ENCODE measurements at places on chromosomes 13 and 19.
A peak's percentile ranks its signal among the peaks of the same experiment; 100 is the strongest.

GRCh38 chr13:30863231-30863630, 42.8 kb upstream of the MEDAG start:
- DNase-seq: no peak

DNA sequence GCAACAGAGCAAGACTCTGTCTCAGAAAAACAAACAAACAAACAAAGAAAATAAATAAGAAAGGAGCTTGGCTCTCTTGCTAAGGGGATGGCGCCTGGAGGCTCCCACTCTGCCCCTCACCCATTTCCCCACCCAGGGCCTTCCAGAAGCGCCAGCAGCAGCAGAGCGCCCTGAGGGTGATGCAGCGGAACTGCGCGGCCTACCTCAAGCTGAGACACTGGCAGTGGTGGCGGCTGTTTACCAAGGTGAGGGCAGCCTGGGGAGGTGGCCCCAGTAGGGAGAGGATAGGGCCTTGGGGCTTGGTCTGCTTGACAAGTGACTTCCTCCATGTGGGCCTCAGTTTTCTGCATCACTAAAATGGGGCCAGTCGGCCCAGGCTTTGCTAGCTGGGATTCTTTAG, 59.8 kb downstream of the MYH14 start:
- DNase-seq: no peak

DNA sequence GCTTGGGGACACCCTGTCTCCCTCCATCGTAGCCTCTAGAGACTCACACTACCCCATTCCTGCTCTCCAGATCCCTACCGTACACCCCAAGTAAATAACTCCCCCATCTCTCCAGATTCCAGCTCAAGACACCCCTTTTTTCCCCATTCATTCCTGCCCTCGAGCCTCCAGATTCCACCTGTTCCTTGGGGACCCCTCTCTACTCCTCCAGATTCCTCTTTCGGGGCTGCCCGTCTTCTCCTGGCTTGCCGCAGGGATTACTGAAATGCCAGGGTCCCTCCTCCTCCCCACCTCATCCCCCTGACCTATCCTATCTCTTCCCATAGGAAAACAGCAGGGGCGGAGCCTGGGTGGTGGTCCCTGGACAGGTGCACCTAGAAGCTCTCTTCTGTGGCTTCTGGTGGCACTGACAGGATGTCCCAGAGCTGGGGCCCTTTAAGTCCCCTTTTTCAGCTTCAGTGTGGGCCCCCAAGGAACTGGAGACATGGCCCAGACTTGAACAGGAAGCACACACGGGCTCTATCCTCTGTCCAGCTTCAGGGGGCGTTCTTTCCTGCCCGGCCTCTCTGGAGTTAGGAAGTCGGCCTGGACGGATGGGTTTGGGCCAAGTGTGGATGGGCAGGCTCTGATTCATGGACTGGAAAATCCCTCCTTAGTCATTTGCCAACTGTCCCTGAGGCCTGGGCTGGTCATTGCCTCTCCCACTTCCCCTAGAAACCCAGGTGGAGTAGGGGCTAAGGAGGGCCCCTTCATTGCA, 1.2 kb downstream of the ZSWIM4 start:
- DNase-seq: peak; percentile 98

GRCh38 chr19:36574741-36575140, 1.6 kb upstream of the ZNF529 start:
- DNase-seq: no peak

DNA sequence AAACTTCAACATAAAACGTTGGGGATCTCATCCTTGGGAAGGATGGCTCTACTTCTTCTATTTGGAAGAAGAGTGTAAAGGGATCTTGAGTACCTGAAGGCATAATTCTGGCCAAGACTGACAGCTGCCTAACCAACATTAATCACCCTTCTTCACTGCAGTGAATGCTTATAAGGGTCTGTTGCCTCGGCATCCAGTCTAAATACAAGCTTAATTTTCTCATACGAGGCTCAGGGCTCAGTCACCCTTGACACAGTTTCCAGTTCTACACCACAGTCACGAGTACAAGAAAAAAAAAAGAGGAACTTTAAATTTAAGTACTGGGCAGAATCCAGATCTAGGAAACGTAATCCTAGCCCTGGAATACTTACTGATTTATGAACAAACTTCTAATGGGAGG, 9.0 kb downstream of the FPR3 start:
- no peak for DNase-seq

DNA sequence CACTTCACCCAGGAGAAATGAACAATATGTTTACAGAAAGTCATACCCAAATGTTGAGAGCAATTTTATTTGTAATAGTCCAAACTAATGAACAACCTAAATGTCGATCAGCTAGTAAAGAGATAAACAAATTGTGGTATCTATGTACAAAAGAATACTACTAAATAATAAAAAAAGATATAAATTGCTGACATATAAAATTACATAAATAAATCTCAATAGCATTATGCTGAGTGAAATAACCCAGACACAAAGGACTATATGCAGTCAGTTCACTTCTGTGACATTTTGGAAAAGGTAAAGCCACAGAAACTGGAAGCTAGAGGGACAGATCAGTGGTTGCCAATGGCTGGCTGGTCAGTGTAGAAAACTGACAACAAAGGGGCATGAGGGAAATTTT, 346.0 kb upstream of the PCDH20 start:
- no peak for DNase-seq

DNA sequence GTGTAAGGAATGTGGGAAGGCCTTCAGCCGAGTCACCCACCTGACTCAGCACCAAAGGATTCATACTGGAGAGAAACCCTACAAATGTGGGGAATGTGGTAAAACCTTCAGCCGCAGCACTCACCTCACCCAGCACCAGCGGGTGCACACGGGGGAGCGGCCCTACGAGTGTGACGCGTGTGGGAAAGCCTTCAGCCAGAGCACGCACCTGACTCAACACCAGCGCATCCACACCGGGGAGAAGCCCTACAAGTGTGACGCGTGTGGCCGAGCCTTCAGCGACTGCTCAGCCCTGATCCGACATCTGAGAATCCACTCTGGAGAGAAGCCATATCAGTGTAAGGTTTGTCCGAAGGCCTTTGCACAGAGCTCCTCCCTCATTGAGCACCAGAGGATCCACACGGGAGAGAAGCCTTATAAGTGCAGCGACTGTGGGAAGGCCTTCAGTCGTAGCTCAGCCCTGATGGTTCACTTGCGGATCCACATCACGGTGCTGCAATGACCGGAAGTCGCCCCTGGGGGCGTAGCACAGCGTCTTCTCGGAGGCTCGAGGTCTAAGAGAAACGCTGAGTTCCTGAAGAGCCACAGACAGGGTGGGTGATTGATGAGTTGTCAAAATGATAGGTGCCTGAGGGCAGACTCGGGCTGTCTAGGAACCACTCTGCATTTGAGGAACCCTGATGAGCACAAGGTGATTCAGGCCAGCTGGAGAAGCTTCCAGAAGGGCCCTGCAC, 12.2 kb downstream of the ZSCAN22 start:
- DNase-seq: no peak

All from EH (cell line).